Activated CD4-positive, alpha-beta T cell treated with anti-CD3 and anti-CD28 coated beads, Interleukin-2, amount 50 U/mL, for 4 hours (primary cell): ENCODE measurements at places on chromosomes 11 and 22.

- no peak for DNase-seq
Measured at GRCh38 chr22:32723643-32724042, 77.9 kb upstream of the TIMP3 start.

- DNase-seq = no peak
Measured at GRCh38 chr11:66619080-66619554, 2.7 kb downstream of the RBM14 start.

DNA sequence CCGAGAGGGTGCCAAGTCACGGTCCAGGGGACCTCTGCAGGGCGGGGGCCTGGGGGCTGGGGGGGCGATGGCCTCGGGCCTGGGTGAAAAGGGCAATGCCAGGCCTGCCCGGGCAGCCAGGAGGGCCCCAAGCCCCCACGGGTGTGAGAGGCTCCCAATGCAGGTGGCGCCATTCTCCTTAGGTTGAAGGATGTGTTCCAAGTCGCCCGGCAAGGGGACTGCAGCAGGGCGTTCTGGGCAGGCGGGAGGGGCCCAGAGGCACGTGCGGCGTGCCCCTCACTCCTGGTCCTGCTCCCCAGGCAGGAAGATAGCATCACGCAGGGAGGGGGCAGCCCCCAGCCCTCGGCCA is 730 bp upstream of the TNNI2 start:
- no peak for DNase-seq

DNA sequence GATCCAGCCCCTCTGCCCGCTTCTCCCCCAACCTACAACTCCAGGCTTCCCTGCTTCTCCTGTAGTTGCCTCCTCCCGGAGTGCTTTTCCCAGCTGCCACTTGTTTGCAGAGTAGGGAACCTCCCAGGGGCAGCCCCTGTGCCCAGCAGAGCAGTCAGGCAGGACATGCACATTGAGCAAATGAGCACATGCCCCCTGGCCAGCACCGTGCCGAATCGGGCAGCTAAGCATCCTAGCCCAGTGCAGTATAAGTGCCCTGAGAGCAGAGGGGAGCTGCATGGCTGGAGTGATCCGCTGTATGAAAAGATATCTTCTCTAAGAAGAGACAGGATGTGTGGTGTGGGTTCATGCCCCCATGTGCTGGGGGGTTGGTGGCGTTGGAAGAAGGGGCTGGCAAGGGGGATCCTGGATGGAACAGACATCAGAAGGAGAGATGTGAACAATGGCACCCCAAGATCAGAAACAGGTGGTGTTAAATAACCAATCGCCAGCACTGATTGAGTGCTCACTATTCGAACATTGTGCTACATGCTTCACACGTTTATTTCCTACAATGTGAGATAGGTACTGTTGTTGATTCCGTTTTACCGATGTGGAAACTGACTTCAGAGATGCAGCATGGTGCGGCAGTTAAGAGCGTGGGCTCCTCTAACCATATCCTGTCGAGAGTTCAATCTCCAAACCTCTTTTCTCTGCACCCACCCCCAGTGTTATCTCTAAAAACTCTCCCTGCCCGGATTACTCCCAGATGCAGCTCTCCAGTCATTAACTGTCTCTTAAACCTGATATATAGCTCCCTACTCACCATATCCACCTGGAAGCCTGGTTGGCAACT is 1.2 kb downstream of the AIP start:
- no peak for DNase-seq

GRCh38 chr11:70204466-70204799 is 1.3 kb downstream of the FADD start:
- DNase-seq = no peak

- DNase-seq = no peak
Measured at GRCh38 chr11:2779981-2780849, 80.4 kb upstream of the KCNQ1OT1 start.

DNA sequence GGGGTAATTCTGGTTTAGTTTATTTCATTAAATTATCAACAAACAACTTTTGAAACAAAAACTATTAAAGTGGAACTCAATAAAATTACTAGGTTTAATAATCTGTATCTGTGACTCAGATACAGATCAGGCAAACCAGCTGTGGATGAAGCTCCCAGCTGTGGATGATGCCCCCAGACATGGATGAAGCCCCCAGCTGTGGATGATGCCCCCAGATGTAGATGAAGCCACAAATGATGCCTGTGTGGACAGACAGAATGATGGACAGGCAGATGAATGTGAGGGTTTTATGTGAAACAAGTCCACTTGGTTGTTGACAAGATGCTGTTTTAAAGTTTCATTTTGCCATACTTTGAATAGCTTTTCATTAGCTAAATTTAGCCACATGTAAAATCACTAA is 5.8 kb upstream of the ZNF74 start:
- no peak for DNase-seq

DNA sequence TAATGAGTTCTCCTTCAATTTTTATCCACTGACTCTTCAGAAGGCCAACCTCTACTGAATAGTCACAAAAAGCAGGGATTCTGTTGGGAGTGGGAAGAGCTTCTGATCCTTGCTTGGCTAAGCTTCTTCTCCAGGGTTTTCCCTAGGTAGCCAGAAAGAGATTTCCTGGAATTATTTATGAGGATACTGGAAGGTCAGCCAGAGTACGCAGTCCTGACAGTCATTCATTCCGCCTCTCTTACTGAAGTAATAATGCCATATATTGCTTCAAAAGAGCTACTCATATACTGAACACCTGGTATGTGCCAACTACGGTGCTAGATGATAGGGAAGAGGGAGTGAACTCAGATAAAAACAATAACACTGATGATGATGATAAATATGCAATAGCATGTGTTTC is 116.1 kb downstream of the CCDC34 start:
- DNase-seq = no peak

DNA sequence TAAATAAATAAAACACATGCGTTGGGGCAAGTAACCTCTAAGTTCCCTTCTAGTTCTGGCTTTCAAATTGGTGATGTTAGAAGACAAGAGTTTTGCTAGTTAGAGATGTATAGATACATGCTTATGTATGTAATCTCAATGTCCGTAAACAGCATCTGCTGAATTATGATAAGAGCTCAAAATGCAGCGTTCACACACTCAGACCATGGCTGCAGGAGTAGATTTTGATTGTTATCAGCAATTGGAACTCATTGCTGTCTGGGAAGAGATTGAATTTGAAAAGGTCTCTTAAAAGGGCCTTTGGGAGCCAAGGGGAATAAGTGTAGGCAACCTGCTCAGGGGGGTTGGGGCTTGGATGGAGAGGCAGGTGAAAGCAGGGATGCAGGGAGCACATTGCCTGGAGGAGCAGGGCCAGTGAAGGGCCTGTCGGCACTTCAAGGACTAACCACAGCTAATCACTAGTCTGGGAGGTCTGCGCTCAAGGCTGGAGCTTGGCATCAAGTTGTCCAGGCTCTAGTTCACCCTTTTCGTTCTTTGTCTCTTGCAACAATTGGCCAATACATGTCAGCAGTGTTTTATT is 2.7 kb upstream of the RAG1 start:
- no peak for DNase-seq

- peak; percentile 29 for DNase-seq
Measured at GRCh38 chr22:35330258-35330861, 30.7 kb downstream of the TOM1 start.

DNA sequence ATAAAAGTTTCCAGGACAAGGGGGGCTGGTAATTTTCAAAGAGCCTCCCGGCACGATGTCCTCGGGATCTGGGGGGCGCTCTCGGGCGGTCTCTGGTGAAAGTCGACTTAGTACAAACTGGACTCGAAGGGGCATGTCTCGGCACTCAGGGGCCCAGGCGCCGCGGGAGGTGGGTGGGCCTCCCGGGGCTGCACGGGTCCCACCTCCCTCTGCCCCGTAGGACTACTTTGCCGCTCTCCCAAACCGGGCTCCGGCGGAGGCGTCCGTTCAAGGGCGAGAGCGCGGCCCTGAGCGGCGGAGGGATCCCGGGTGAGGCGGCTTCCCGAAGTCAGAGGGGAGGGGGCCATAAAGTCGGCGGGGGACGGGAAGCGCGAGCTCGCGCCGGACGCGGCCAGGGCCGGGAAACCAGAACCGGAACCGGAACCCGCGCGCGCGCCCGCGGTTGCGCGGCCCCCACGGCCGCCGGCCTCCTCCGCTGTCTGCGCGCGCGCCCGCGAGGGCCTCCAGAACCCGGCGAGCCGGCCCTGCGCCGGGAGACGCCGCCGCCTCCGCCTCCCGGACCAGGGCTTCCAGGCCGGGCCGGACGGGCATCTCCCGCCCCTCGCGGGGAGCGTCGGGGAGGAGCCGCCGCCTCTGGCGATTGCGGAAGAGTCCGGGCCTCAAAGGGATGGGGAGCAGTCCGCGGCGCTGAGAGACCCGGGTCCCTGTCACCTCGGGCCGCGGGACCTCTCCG is at the start of gene ARHGEF12:
TSS of gene ARHGEF12 (plus strand) at position 506 of the 733 bp plus-strand sequence. CDS start 831 bp downstream, outside the sequence.
- DNase-seq = peak; percentile 69

GRCh38 chr11:92276773-92277172 is 52.2 kb downstream of the FAT3 start:
- no peak for DNase-seq

DNA sequence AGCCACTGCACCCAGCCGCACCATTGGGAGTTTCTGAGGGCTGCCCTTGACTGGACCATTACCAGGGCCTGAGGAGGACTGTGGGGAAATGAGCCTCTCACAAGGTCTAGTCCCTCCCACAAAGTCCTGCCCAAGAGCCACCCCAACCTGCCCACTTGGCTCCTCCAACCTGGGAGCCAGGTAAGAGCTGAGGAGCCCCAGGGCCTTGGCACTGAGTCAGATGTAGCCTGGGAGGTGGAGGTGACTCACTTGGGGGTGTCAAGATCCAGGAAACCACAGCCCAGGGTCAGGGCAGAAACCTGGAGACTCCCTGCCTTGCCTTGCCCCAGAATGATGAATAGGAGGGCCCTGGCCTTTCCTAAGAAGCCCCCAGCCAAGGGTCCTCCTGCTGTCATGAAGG is 25.8 kb upstream of the P2RY2 start:
- no peak for DNase-seq

- no peak for DNase-seq
Measured at GRCh38 chr11:57405271-57405860, 14.9 kb upstream of the PRG2 start.

GRCh38 chr11:5624489-5625279 is at the start of gene TRIM34:
TRIM34 (plus strand) TSS chr11:5625001; CDS start chr11:5632332, 7,331 bp downstream.
- peak; percentile 48 for DNase-seq

- no peak for DNase-seq
Measured at GRCh38 chr22:39236321-39237317, 8.2 kb downstream of the PDGFB start.

DNA sequence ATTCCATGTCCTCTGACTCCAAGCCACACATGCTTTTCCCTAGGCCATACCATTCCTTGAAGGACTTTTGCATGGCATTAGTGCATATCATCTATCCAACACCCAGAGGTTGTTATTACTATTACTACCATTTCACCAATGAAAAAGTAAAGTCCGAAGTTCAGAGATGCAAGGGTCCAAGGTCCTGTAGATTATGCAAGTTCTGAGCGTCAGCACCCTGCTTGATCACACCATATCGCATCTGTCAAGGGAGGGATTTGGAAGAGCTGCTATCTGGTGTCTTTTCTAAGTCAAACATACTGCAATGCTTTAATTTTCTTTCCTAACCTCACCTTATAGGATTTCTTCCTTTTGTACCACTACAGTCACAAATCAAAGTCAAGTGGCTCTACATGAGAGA is 214.7 kb upstream of the CADM1 start:
- no peak for DNase-seq

DNA sequence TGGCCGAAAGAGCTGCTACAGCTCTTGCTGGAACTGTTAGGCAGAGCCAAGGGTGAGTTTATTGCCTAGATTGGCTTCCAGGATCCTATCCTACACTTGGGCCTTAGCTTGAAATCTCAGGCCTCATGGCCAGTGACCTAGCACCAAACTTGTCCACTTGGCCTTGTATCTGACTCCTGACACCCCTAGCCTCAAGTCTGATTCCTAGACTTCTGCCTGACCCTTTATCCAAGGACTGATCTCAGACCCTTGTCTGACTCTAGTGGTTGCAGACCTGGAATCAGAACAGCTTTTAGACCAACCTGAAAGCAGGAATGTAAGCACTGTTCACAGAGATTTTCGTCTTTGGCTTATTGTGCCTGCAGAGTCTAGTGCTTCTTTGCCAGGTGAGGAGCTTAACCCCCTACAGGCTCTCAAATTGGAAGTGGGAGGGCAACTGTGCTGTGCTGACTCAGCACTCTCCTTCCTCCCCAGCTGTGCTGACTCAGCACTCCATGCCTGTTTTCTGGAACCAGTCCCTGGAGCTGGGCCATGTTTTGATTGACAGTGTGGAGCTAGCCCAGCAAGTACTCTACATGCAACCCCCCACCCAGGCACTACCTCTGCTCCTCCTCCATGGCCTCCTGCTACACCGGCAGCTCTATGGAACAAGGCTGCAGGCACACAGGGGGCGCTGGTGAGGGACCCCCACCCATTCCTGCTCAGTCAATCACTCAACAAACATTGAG is 35.1 kb downstream of the RRP8 start:
- no peak for DNase-seq

DNA sequence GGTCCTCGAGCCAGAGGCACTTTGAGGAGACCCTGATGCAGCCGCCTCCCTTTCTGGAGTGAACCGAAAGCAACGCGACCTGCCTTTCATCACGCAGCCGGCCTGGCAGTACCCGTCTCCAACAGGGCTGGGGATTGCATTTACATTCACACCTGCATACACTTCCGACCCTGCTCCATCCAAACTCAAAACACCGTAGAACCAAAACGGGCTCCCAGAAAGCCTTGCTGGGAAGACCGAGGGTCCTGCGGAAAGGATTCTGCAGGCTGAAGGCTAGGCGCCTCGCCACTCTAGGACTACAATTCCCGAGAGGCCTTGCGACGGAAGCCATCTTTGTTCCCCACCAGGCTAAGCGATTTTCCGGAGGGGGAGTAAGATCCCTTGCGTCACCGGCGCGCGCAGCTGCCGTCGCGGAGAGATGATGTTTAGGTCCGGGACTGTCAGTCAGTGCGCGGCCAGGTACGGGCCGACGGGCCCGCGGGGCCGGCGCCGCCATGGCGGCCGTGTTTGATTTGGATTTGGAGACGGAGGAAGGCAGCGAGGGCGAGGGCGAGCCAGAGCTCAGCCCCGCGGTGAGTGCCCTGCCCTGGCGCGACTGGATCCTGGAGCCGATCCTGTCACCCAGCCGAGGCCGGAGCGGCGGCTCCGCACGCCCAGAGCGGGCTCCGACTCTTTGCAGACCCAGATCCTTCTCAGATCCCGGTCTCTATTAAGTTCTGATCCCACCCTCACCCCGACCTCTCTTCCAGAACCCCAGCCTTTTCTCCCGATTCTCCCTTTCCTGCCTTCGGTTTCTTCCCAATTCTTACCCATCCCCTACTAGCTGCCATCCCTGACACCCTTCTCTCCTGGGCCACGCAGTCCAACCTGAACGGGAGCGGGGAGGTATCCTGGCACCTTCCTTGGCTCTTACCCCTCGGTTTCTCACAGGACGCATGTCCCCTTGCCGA is at the start of gene RPS6KB2:
TSS of gene RPS6KB2 (plus strand) at position 443 of the 950 bp plus-strand sequence. CDS start at position 495, 52 bp downstream.
- DNase-seq = peak; percentile 99

GRCh38 chr11:86671531-86672006 is 847 bp downstream of the ME3 start:
- no peak for DNase-seq

DNA sequence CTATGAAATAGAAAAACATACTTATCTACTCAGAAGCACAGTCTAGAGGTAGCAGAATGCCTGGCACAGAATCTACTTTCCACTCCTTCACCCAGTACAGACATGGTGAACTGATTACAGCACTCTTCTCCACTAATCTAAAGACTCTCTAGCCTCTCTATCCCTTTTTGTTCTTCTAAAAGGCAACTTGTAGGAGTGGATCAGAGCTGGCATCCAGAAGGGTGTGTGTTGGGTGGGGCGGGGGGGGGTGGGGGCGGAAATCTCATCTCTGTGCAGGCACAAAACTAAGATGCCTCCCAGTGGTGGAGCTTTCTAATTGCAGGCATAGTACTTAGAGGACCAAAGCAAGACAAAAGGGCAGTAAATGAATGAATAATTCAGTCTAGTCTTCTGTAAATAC is 11.5 kb upstream of the EMID1 start:
- DNase-seq = no peak

GRCh38 chr11:64000026-64000739 is 13.9 kb downstream of the OTUB1 start:
- peak; percentile 57 for DNase-seq
